ENCODE measurements at places on chromosomes 4 and X.

GRCh38 chr4:118817178-118817930, 18.6 kb downstream of the SEC24D start:
- no peak for DNase-seq

GRCh38 chrX:79564362-79564761, 197.2 kb upstream of the ITM2A start:
- DNase-seq: no peak

DNA sequence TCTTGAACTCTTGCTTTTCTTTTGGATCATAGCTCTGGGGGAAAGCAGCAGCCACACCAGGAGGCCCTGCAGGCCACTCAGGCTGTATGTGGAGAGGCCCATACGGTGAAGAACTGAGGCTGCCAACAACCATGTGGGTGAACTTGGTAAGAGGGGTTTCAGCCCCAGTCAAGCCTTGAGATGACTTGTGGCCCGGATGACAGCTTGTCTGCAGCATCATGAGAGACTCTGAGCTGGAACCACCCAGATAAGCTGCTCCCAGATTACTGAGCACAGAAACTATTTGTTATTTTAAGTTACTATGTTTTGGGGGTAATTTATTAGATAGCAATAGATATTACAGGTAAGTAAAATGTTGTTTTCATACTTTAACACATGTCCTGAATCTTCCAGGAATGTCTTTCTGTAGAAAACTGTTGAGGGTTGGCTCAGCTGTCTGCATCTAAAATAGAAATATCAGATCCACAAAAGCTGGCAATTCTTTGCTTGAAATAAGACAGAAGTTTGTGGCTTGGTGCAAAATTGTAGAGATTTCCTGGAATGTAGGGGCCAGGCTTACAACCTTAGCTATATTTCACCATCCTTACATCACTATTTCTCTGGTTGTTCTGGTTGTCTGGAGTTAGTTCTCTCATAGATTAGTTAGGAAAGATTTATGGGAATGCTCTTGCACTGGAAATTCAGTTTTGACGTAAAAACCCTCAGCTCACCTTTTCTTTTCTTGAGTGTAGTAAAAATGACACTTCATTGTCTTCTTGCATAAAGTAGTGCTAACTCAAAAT, 272.1 kb downstream of the RAPGEF2 start:
- no peak for DNase-seq

DNA sequence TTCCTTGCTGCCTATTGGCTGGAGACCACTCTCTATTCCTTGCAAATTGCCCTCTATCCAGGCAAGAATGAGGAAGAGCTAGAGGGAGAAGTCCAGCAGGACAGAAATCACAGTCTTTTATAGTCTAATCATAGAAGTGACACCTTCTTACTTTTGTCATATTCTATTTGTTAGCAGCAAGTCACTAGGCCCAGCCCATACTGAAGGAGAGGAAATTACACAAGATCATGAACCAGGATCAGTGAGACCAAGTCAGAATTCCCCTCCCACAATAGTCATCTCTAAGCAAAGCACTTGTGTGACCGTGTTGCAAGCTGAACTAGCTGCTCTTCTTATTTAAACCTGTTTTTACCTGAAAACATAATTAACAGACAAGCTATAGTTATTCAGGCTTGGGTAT, 317.7 kb downstream of the INPP4B start:
- no peak for DNase-seq

DNA sequence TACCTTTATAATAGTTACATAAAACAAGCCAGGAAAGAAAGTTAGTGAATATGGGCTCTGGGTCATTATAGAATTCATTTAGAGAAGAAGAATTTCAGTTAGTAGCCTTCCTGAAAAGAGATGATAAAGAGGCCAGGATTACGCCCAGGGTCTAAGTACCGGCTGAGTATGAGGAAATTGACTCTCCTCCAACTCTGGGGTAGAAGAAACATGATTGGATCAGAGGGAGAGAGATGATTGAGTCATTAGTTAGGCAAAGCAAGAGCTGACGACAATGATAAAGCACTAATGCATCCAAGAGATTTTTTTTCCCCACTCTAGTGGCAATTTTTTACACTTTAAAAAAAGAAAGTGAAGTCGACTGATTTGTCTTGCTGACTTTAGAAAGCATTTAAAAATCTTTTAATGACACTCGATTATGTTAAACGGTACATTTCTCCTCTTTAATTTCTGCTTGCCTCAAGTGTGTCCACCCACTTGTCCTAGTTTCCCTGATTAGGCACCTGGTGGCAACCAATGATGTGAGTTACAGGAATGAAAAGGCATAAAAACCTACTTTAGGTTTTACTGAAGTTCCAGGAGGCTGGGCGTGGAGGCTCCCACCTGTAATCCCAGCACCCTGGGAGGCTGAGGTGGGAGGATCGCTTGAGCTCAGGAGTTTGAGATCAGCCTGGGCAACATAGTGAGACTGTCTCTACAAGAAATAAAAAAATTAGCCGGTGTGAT, 37.3 kb upstream of the IGFBP7 start:
- DNase-seq: no peak

DNA sequence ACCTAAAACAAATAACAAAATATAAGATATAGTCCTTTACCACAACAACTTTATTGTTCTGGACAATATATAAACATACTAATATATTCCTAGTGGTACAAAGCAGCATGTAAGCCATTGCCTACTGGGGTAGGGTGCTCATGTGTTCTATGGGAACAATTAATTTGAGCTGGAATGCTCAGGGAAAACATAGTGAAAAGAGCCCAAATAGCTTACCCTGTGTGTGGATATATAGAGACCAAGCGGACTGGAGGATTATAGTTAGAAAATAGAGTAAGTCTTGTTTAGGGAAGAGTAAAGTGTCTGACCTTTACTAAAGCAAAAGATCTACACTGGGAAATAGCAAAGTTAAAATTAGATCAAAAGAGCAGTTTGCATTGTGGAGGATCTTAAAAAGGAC, 64.8 kb downstream of the MAD2L1 start:
- no peak for DNase-seq

GRCh38 chrX:17736856-17737709, at the start of gene SCML1:
Gene SCML1, plus strand, starts transcription at chrX:17737493. Its CDS starts 6,694 bp downstream, at chrX:17744187.
- DNase-seq: peak; percentile 87

DNA sequence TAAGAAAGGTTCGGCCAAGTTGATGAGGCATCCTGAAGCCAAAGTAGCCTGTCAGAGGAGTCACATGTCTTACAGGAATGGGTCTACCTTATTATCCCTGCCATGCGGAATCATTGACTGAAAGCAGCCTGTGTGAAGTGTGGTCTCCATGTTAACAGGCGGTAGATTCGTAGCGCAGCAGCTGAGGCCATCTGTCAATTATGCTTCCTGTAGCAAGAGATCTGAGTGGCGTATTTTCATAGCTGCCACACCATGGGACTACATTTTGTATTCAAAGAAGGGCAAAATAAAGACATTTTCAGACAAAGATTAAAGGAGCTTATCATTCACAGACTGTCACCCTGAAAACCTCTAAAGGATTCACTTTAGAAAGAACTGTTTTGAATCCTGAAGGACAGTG, 11.2 kb upstream of the MED14 start:
- no peak for DNase-seq

- no peak for DNase-seq
These were observed 45.1 kb upstream of the SLC4A4 start for GRCh38 chr4:71293705-71294104.
